ENCODE measurements at places on chromosomes 13 and 19.
A peak's percentile ranks its signal among the peaks of the same experiment; 100 is the strongest.

- DNase-seq = peak; percentile 74
Measured at GRCh38 chr19:12766051-12766521, 9.3 kb downstream of the HOOK2 start.

DNA sequence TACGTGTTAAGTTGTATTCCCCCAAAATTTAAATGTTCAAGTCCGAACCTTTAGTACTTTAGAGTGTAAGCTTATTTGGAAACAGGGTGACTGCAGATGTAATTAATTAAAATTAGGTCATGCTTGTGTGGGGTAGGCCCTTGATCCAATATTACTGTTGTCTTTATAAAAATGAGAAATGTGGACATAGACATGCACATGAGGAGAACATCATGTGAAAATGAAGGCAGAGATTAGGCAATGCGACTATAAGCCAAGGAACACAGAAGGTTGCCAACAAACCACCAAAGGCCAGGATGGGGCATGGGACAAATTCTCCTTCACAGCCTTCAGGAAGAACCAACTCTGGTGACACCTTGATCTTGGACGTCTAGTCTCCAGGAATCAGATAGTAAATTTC is 1698.4 kb upstream of the SLC10A2 start:
- DNase-seq = no peak

- DNase-seq = no peak
Measured at GRCh38 chr13:75197803-75198202, 284.2 kb downstream of the TBC1D4 start.

- no peak for DNase-seq
Measured at GRCh38 chr13:90287521-90287920, 1060.0 kb upstream of the MIR17HG start.

DNA sequence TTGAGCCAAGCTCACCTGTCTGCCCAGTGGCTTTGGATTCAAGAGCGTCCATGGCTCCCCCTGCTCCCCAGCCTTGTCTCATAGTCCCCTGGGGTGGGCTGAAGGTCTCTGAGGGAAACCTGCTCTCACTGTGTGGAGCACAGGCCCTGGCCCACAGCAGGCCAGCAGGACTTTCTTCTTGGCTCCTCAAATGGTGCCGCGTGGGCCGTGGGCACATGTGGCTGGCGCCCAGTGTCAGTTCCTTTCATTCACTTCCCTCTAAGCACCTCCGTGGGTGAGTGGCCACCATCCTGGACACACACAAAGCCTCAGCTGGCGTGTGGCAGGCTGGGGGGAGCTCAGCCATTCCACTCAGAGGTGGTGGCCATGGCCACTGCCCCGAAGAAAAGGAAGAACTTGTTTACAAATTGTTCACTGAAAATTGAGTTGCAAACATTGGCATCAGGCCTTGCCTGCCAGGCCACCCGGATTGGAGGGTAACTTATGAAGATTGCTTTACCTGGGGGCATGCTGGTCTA is 53.1 kb downstream of the C1QTNF9 start:
- no peak for DNase-seq

- peak; percentile 59 for DNase-seq
Measured at GRCh38 chr19:34985249-34986022, 14.7 kb upstream of the GRAMD1A start.

DNA sequence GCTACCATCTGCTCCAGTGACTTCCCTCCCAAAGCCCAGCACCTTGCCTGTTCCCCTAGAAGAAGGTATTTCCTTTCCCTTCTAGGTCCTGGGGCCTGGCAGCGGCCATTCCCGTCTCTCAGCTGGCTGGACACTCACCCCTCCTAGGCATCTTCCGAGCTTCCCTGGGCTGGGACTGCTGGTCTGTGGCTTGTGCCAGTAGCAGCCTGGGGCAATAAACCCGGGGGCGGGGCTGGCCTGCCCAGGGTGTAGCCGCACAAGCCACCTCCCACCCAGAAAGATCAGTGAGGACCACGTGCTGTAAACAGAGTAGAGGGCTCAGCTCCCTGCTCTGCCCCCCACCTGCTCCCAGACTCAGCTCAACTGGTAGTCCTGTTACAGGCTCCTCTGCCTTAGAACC is 15.0 kb downstream of the LIPE start:
- no peak for DNase-seq

DNA sequence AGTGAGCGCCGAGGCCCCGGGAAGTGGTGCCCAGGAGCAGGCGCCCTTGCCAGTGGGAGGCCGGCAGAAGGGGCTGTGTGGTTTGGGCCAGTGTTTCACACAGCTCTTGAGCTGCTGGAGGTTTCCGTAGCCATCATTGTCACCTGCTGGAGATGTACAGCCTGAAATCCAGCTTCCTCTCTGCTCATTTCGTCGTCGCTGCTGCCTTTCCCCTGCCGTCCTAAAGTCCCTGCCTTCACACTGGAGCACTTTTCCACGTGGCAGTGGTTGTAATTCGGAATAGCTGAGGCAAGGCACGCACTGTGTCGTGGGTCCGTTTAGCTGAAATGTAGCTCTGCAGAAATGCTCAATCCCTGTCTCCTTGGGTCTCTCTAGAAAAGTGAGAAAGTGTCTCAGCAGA is 13.2 kb downstream of the DAZAP1 start:
- DNase-seq = no peak

GRCh38 chr13:60619461-60619860 is 222.4 kb downstream of the TDRD3 start:
- DNase-seq = no peak

DNA sequence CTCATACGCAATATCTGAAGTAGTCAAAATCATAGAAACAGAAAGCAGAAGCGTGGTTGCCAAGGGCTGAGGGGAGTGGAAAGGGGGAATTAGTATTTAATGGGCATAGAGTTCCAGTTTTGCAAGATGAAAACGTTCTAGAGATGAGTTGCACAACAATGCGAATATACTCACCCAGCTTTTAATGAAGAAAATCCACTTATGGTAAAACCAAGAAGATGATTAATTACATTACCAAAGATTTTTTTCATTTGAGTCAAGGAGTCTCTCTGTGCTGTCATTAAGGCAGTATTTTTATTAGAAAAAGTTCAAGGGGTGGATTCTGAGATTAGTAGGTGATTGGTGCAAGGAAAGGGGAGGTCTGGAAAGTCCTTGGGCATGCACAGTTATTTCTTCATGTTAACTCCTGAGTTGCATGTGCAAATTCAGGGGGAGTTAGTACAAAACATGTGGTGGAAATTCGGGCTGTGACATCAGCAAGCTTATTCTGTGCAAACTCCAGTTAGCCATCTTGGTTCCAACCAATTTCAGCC is 6.9 kb upstream of the CBY2 start:
- no peak for DNase-seq

DNA sequence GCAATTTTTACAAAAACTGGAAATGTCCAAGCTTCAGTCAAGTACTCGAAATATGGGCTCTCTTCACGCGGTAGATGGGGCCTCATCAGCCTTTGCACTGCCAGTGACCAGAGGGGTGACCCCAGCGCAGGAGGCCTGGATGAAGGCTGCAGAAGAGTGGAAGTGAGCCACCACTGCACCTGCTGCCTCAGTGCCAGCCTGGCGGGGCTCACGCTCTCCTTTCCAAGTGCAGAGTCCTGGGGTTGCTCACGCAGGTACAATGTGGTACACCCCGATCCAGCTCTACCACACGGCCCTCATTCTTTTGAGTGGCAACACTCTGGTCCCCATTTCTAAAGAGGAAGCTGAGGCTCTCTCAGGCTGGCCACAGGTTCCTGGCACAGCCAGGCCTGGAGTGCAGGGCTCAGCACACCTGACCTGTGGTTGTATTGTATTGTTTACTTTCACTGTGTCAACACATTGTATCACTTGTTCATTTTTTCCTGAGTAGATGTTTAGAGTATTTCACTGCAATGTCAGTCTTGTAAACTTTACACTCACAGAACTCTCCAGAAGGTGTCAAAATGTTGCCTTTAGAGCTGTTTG is 97.3 kb upstream of the SOX1 start:
- no peak for DNase-seq

- peak; percentile 86 for DNase-seq
Measured at GRCh38 chr13:59458908-59459579, 704.7 kb downstream of the DIAPH3 start.

DNA sequence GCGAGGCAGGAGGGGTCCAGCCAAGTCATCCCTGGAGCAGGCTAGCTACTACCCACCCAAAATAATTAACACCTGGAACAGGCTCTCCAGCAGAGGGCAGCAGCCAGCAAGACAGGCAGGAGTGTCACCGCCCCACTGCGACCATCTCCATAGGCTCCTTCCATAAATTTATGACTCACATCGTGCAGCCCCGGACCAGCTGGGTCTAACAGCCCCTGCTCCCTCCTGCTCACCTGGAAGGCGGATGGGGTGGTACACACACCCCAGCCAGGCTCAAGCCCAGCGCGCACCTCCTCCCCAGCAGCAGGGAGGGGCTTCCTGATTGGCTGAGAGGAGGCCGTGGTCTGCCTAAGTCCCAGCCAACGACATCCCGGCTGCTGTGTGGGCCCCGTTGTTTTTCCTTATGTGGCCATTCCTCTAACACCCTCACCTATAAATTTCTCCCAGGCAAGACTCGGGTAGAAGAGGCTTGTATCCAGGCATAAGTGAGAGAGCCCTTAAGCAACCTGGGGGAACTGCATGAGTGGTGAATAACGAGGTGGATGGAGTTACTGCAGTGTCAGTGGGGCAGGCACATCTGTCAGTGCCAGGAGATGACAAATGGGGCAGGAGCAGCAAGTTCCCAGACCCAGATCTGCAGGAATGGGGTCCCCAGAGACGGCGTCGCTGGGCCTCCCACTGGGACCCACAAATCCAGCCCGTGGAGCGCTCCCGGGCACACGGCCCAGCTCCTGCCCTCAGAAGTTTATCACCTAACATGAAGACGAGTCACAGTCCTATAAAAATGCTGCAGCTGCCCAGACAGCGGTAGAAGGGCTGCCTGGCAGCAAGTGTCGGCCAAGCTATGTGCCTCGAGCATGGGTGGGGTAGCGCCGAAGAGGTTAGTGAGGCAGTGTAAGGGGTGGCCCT is 43.1 kb downstream of the CEBPG start:
- DNase-seq = peak; percentile 71

DNA sequence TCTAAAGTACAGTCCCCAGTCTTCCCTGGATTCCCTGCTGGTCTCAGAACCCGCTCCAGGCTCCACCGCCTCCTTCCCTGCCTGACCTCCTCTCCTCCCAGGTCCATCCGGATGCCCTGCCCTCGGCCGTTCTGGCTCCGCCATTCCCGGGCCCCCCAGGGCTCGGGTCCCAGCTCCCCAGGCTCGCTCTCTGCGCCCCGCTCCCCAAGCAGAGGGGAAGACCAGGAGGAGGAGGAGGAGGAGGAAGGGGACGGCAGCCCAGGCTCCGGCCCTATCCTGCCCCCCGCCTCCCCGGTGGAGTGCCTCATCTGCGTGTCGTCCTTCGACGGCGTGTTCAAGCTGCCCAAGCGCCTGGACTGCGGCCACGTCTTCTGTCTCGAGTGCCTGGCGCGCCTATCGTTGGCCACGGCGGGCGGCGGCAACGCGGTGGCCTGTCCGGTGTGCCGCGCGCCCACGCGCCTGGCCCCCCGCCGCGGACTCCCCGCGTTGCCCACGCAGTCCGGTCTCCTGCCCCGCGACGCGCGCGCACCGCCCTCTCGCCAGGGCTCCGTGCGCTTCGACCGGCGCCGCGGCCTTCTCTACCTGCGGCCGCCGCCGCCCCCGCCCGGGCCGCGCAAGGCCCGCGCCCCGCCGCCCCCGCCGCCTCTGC is 647 bp downstream of the RNF225 start:
- no peak for DNase-seq

DNA sequence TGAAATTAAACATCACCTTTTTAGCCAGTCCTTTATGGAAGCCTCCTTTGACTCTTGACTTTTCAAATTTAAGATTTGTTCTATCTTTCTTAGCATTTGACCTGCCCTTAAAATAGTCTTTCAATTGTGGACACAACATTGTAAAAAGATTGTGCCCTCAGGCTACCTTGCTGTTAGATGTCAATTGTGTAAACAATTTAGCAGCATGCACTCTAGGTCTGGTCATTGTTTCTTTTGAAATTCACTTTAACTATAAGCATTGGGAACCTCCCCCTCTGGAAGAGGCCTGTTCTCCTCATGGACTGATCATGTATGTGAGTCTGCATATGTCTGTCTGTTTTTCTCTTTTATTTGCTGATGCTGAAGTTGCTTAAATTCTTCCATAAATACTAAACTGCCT is 31.5 kb upstream of the PABPC3 start:
- no peak for DNase-seq

GRCh38 chr13:73835138-73835721 is 299.0 kb downstream of the KLF12 start:
- peak; percentile 62 for DNase-seq

Measured in cardiac fibroblast (primary cell).